ENCODE measurements at places on chromosomes 11 and 22.

DNA sequence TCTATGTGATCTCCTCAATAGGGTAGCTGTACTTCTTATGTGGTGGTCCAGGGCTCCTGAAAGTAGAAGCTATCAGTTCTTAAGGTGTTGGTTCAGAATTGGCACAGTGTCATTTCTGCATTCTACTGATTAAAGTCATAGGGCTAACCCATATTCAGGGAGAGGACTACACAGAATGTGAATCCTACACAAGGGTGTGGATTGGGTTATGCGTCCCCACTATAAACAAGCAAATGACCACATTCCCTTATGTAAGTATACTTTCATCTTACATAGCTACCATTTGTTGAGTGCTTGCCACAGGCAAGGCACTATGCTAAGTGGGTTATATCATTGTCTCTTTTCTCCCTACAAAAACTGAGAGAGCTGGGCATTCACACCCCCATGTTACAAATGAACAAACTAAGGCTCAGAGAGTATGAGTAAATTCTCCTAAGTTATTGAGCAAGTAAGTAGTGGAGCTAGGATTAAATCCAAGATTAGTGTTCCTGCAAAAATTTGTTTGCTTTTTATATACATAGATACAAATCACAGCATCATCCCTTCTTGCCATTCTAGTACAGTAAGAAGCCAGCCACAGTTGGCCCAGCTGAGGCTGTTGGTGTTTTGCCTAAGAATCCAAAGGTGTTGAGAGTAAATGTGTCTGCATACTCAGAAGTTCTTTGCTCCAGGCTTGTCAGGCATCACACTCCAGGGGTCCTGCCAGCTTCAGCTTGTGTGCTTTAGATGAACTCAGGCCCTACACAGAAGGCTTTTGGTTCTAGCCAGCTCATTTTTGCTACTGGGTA, 157.8 kb downstream of the KIF18A start:
- no peak for DNase-seq

GRCh38 chr22:41840216-41840615, 7.3 kb downstream of the SREBF2 start:
- no peak for DNase-seq

DNA sequence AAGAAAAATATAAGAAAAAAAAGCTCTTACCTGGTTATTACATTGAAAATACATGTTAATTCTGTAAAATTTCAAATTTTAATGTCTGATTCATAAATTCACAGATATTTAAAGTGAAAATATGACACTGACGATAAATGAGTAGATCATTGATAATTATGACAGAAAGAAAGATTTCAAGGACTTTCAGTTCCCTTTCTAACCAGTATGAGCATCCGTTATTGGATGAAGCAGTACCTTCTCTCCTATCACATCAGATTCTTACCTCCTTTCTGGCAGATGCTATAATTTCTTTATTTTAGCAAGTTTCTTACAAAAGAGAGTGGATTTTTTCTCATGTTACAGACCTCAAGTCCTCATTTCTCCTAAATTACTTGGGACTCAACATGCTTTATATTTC, 847.3 kb downstream of the JRKL start:
- DNase-seq, result no peak

- peak; percentile 12 for DNase-seq
Measured at GRCh38 chr22:31086703-31087330, 5.7 kb downstream of the SMTN start.

DNA sequence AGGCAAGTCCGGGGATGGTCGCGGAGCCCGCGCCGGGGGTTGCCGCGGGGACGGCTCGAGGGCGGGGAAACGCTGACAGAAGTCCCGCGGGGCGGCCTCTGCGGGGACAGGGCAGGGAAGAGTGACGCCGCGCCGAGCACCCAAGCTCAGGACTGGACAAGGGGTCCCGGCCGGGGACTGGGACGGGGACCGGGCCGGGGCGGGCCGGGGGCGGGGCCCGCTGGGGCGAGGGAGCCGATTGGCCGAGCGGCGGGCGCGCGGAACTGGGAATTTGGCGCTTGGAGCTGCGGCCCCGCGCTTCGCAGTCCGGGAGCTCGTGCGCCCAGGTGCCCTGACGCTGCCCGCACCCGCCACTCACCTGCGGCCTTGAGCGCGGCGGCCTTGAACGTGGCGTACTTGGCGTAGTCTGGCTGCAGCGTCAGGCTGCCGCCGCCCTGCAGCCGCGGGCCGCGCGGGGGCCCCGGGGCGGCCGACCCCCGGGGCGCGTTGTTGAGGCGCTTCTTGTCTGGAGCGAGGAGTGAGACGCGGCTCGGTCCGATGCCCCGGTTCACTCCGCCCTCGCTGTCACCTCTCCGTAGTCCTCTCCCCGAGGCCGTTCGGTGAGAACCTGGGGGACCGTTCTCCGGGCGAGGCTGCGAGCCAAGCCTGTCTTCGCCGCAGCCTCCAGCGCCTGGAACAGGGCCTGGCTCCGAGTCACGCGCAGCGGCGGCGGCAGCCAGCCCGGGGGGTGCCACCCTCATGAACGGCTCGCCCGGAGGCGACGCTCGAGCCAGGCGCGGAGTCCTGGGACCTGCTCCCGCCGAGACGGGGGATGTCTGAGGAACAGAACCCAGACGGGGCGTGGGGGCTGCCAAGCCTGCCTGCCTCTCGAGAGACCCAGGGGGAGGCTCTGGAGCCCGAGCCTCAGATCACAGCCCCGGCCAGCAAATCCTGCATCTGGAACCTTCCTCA, 4.5 kb downstream of the SHISA8 start:
- DNase-seq, result peak; percentile 90

DNA sequence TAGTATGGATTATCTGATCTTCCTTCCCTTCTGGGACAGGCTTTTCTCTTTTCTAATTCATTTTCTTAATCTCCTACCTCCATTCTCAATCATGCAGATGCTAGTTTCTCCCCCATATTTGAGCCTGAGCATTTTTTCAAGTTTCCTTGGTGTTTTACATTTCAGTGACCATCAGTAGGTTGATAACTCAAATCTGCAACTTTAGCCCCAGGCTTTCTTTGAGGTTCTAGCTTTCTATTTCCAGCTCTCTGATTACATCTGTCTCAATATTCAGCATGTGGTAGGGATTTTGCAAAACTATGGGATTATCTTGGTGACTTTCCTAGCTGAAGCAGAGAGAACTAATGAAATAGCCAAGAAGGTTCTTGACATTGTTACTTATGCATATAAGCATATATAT, 67.8 kb downstream of the ARHGEF12 start:
- DNase-seq, result no peak

DNA sequence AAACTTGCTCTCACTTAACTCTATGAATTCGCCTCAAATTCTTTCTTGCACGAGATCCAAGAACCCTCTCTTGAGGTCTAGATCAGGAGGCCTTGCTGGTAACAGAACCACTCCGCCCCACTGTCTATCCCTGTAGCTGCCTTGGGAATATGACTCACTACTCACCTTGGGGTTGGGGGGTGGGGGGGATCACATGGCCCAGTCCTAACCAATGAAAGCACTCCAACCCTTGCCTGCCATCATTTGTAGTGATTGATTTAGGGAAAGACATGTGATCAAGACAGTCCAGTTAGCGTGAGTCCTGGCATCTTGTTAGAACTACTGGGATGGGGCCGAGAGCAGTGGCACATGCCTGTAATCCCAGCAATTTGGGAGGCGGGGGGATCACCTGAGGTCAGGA, 4.8 kb upstream of the MRTFA start:
- DNase-seq, result no peak

DNA sequence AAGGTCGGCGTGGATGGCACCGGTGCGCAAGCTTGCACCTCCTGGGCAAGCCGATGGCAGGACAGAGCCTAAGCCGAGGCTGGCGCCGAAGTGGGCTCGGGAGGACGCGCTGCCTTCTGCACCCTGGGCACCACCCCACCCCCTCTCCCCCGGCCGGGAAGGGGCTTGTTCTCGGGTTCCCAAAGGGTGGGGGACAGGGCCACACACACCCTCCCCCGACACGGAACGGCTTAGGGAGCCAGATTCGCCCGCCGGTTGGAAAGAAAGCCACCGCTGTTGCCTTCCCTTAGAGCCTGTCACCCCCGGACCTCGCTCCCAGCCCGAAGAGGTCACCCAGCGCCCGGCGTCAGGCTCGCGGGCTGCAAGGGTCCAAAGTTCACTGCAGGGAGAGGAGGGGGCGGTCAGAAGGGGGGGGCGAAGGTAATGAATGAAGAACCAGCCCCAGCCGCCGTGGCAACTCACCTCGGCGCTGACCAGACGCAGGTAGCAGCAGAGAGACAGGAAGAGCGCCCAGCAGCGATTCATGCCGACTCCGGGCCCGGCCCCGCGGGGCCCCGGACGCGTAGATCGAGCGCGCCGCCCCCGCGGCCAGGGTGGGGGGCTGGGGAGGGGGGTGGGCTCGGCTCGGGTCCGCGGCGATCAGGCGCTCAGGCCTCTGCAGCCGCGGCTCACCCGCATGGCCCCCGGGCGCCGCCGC, 1.2 kb downstream of the PDGFB start:
- DNase-seq, result peak; percentile 53

- DNase-seq, result no peak
Measured at GRCh38 chr11:36026315-36026968, 82.6 kb downstream of the LDLRAD3 start.
